ENCODE measurements at places on chromosomes 2 and 18.

GRCh38 chr18:76989647-76990190 lies 142.9 kb downstream of the MBP start:
- no peak for DNase-seq

DNA sequence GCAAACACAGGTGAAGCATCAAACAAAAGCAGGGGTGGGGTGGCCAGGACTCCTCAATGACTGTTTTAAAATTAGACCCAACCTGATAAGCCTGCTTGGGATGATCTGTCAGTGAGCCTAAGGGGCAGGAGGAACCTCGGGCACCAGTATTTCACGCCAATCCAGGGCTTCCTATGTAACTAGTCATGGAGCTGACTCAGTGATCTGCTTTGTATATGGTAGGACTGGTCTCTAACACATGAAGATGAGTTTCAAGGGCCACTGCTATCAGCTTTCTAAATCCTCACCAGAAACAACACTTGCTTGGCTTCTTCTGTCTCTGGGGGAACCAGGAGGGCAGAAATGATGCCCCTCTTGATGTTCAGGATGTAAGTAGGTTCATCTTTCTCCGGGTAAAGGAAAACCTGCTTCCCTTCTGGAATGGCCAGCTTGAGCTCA lies 6.2 kb downstream of the APOB start:
- no peak for DNase-seq

DNA sequence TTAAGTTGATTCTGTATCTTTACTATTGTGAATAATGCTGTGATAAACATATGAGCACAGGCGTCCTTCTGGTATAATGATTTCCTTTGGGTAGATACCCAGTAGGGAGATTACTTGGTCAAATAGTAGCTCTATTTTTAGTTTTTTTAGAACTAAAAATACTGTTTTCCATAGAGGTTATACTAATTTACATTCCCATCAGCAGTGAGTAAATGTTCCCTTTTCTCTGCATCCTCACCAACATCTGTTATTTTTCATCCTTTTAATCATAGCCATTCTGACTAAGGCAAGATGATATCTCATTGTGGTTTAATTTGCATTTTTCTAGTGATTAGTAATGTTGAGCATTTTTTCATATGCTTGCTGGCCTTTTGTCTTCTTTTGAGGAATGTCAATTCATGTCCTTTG lies 35.1 kb downstream of the PMS1 start:
- no peak for DNase-seq

DNA sequence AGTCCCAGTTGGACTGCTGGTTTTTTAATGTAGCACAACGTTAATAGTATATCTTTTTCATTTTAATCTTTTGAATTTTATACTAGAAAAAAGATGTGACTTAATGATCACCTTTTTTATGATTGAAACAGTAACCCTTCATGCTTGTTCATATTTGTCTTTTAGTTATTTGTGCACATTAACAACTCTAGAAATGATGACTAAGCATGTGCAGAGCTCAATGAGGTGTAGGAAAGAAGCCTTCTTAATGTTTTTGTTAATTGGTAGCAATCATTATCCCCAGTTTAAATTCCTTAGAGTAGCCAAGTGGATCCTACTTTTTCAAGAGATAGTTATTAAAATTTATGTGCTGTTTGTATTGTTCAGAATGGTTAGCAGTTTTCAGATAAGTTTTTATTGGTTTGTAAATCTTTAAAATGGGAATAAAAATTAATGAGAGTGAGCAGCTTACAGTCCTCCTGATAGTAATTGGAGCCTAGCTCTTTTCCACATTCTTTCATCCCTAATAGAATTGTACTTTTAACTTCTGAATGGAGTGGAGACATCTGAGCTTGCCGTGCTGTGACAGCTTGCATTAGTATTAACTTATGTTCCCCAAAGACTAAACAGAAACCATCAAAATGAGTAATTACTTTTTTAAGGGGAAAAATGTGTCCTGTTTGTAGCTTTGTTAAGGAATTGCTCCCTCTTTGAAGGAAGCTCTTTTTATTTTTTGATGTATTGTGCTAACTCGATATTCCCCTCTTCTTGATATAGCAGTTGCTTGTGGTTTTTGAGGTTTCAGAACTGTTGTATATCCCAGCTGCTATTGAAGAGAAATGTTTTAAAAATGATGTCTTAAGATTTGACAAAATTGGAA lies 17.3 kb downstream of the PIK3C3 start:
- DNase-seq, result no peak

- no peak for DNase-seq
Observed at GRCh38 chr2:15726321-15727057, 134.8 kb downstream of the DDX1 start.
